NCI-H1048 (cell line): ENCODE measurements at places on chromosomes 11 and 22.

GRCh38 chr22:47618180-47619010 lies 855.9 kb downstream of the TBC1D22A start:
- no peak for DNase-seq

DNA sequence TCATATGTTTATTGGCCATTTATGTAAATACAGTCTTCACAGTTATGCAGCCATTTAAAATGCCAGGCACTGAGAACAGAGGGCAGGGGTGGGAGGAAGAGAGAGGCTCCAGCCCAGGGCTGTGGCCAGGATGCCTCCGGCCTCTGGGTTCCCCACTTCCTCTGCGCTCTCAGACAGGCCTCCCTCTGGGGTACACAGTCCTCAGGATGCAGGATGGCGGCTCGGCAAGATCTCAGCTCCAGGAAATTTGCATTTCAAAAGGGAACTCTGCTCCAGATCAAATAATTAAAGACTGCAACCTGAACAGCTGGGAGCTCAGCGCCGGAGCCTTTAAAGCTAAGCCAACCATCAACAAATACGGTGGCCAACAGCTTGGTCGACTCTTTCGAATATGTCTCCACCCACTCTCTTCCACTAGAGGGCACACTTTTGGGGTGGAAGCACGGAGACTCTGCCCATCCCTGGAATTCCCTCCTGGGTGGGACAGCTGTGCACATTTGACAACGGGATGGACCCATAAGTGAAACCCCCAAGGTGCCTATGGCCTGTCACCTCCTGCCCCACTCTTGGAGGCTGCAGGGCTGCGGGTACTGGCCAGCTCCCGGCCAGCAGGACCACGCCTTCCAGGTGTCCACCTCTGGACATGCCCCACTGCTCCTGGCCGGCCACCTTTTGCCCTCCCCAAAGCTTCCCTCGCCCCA lies 1044.7 kb downstream of the BRD1 start:
- no peak for DNase-seq

GRCh38 chr11:95346265-95346664 lies 115.3 kb upstream of the SESN3 start:
- no peak for DNase-seq

DNA sequence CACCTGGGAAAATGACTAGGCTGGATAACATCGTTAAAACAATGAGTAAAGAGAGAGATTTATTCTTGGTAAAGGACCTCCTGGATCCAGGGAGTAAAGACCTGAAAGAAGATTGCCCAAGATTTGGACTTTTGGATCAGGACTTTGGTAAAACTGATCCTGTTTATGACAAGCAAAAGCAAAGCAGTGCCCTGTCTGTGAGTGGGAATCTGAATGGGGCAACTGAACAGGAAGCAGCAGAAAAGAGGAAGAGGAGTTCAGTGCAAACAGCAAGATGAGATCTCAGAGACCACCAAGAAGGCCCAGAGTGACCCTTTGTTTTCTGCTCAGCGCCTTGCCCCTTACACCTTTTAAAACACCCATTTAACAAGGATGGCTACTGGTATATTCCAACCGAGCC lies 122.0 kb downstream of the VPREB1 start:
- DNase-seq = no peak

GRCh38 chr11:64745521-64746328 lies 1.8 kb upstream of the RASGRP2 start:
- no peak for DNase-seq

DNA sequence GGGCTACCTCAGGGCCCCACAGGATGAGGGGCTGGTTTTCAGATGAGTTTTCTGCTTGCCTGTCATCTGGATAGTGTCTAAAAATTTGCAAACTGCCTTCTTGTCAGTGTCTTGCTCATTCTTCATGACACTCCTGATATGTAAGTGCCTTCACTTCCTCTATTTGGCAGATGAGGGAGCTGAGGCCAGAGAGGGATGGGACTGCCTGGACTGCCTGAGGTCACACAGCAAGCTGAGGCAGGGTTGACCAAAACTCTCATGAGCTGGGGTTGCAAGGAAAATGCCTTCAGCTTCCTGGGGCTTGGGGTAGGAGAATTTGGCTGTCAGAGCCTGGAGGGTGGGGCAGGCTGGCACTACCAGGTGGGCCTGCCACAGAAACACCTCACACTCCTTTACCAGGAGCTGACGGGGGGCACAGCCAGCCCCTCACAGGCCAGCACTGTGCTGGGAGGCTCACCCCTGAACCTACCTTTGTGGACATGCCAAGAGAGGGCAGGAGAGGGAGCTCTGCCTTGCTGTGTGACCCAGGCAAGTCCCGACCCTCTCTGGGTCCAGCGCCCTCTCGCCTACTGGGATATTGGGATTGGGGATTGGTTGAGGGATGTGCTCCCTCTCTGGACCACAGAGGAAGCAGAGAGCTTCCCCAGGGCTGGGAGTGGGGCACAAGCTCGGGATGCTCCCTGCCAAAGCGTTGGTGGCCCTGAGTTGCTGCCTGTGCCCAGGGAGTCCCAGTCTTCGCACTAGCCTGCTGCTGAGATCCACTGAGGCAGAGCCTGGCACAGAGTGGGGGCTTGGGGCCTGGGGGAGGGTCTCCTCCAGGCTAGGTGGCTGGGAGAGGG lies 1.9 kb upstream of the P2RY6 start:
- no peak for DNase-seq

DNA sequence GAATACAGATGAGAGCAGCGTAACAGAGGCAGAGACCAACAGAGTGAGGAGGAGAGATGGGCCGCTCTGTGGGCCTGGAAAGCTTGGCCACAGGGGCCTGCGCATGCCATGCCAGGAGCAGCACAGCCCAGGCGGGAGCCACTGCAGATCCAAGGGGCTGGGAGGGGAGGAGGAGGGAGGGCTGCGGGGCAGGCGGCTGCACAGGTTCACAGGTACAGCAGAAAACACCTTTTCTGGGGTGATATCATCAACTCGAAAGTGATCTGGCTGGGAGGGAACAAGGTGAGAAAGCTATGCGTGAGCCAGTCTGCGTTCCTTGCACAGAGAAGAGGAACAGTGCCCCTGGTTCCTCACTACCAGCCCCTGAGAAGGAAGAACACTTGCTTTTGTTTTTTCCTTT lies 14.8 kb downstream of the VPS37C start:
- DNase-seq = no peak

DNA sequence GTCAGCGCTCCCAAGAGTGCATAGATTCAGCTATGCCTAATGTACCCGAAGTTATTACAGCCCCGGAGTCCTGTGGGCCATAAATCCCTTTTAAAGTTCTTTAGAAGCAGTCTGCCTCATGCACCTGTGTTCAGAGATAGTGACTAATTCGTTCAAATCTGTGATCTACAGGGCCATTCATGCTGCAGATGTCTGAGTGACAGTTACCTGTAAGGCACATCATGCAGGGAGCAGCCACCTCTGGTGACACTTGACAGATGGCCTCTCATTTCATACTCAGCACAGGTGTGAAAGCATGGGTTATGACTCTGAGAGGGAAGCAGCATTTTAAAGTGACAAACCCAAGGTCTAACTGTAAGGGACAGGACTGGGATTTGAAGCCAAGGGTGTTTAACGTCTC lies 2.4 kb upstream of the E2F8 start:
- DNase-seq = no peak

- no peak for DNase-seq
These were observed 100.2 kb upstream of the LMO1 start for GRCh38 chr11:8363921-8364320.

DNA sequence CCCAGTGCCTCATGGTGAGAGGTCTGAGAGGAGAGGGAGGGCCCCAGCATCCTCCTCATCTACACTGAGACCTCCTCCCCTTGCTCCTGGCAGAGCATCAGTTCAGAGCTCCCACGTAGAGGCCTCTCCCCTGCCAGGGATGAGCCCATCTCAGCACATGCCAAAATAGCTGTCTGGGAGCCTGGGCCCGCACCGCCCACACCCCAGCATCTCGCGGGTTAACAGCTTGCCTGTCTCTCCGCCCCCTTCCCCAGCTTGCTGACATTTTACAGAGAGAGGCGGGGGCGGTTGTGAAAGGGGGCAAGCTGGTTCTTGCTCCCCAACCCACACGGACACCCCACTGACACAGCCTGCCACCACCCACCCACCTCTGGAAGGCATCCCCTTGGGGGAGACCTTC lies 6.4 kb downstream of the DGKZ start:
- DNase-seq = no peak

GRCh38 chr11:121086866-121087265 lies 14.2 kb upstream of the TECTA start:
- no peak for DNase-seq

DNA sequence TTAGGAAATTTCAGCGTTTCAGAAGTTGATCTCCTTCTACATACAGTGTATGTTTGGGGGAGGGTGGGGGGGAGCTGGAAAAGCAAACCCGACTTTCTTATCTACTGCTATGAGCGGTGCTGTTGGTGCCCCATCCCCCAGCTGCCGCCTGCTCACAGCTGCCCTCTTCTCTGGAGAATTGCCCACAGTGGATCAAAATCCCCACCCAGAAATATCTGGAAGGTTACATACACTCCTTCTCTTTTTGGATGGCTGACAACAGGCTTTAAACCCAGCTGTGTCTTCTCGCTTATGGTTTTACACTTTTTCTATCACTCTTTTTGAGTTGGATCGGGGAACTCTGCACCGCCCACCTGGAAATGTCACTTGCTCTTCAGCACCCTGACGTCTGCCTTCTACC lies 56.4 kb downstream of the DHCR7 start:
- no peak for DNase-seq

DNA sequence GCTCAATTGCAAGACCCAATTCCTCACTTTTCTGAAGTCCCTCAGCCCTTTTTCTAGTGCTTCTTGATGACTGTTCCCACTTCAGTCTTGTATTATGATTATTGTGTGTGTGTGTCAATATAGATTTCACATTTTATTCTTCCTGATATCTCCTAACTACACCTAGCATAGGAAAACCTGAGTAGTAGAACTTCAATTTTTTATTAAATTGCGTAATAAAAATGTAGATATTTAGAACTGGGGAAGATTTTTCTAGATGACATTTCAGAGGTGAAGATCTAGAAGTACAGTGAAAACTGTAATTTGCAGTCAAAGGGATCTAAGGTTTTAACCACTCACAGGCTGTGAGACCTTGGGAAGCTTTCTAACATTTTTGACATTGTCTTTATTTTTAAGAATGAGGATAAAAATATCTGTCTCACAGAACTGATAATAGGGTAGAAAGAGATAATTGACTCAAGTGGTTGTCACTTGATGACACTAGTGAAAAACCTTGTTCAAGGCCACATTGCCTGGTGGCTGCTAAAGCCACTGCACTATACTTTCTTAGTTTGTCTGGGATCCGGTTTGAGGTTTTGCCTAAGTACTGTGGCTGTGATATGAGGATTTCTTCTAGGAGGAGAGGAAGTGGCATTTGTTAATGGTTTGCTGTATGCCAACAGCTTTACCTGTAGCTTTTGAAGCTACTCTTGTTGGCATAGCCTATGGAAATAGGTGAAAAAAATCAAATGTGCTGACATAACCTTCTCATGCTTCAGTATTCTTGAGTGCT lies 32.2 kb upstream of the SESN3 start:
- DNase-seq = no peak

- no peak for DNase-seq
These were observed 652.3 kb downstream of the ETS1 start for GRCh38 chr11:127935081-127935480.

GRCh38 chr22:44879301-44879680 lies 126.9 kb downstream of the ARHGAP8 start:
- DNase-seq = no peak

DNA sequence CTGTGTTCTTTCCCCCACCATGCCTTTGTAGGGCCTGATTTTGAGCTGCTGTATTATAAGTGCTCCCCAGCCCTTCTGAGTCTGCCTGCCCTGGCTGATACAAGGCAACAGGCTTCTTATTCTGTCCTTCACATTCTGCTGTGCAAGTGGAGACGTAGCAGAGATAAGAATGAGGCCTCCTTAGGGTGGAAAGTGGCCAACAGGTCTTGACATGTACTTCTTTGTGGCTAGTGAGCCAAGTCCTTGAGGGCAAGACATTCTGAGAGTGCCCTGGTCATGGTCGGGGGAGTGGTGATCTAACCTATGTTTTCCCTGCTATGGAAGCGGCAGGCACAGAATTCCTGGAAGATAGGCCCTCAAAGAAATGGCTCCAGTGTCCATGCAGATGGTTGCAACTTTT lies 235.7 kb upstream of the CADM1 start:
- no peak for DNase-seq

- no peak for DNase-seq
These were observed at the start of gene GPR83 for GRCh38 chr11:94400839-94401772. Gene GPR83 (minus strand): TSS chr11:94401419. CDS start chr11:94401247, 172 bp downstream.

DNA sequence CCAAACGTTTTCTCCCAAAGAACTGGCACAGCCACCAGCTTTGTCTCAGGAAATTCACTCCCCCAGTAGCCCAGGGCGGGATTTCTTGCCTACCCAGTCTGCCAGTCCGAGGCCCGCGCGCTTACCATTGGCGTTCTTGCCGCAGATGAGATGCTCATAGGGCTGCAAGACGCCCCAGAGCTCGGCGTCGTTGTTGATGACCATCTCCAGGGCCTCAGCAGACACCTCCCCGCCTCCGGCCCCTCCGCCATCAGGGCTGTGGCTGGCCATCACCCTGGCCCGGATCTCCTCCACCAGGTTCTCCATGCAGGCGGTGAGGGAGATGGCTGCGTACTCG lies 1.3 kb downstream of the ABTB2 start:
- no peak for DNase-seq

GRCh38 chr22:26339755-26340154 lies 89.3 kb upstream of the ASPHD2 start:
- DNase-seq = no peak

DNA sequence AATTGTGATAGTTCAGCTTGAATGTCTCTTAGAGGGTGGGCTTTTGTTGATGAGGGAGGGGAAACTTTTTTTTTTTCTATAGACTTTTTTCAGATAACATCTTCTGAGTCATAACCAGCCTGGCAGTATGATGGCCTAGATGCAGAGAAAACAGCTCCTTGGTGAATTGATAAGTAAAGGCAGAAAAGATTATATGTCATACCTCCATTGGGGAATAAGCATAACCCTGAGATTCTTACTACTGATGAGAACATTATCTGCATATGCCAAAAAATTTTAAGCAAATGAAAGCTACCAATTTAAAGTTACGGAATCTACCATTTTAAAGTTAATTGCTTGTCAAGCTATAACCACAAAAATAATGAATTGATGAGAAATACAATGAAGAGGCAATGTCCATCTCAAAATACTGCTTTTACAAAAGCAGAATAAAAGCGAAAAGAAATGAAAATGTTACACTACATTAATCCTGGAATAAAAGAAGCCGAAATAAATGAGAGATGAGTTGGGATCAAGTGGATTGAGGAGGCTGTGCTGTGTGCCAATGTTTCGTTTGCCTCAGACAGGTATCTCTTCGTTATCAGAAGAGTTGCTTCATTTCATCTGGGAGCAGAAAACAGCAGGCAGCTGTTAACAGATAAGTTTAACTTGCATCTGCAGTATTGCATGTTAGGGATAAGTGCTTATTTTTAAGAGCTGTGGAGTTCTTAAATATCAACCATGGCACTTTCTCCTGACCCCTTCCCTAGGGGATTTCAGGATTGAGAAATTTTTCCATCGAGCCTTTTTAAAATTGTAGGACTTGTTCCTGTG lies 3.9 kb downstream of the MALAT1 start:
- no peak for DNase-seq
